Hepatic stellate cell (primary cell): ENCODE measurements at places on chromosomes 6 and 20.

- DNase-seq, result peak; percentile 80
Measured at GRCh38 chr6:14665827-14666724, 548.5 kb downstream of the CD83 start.

DNA sequence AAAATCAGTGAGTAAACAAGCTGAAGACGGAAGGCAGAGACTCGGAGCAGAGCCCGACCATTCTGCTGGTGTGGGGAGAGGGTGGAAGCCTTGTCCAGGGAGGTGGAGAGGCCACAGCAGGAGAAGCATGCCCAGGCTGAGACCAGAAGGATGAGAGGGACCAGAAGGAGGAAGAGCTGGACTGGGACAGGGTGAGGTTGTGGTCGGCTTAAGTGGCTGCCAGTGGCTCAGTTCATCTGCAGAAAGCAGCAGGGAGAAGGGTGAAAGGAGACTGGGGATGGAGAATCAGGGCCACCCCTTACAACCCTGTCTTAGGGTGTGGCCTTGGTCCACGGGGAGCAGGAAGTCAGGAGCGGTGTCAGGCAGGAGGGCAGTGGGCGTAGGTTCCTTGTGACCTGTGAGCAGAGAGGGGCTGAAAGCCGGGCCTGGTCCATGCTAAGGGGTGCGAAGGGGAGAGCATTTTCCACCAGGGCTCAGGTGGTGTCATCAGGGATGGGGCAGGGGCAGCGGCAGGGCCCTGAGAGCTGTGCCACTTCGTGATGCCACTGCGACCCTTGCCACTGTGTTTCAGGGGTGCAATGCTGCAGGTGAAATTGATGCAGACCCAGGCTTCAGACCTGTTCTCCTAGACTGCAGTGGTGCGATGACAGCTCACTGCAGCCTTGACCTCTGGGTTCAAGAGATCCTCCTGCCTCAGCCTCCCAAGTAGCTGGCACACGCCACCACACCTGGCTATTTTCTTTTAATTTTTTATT, 81.1 kb downstream of the TTLL2 start:
- no peak for DNase-seq

- no peak for DNase-seq
Measured at GRCh38 chr6:139944976-139945375, 570.5 kb upstream of the CITED2 start.

- DNase-seq, result peak; percentile 4
Measured at GRCh38 chr6:99745651-99746050, 139.0 kb downstream of the PRDM13 start.

DNA sequence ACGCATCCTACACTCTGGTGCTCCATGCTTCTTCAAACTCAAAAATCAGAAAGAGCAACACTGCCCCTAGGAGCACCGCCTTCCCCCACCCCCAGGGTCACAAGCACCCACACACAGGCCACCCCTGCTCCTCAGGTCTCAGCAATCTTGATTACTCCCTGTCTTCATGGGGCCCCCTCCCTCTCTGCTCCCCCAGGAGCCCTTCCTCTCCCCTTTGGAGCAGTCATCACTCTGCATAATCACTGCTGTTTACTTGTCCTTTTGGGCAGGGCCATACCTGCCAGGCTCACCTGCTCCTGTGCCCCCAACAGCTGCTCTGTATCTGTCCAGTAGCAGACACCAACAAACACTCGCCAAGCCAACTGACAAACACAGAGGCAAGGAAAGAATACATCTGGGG, 7.6 kb upstream of the SYNDIG1 start:
- DNase-seq, result no peak
